ENCODE measurements at places on chromosomes 7 and 10.

DNA sequence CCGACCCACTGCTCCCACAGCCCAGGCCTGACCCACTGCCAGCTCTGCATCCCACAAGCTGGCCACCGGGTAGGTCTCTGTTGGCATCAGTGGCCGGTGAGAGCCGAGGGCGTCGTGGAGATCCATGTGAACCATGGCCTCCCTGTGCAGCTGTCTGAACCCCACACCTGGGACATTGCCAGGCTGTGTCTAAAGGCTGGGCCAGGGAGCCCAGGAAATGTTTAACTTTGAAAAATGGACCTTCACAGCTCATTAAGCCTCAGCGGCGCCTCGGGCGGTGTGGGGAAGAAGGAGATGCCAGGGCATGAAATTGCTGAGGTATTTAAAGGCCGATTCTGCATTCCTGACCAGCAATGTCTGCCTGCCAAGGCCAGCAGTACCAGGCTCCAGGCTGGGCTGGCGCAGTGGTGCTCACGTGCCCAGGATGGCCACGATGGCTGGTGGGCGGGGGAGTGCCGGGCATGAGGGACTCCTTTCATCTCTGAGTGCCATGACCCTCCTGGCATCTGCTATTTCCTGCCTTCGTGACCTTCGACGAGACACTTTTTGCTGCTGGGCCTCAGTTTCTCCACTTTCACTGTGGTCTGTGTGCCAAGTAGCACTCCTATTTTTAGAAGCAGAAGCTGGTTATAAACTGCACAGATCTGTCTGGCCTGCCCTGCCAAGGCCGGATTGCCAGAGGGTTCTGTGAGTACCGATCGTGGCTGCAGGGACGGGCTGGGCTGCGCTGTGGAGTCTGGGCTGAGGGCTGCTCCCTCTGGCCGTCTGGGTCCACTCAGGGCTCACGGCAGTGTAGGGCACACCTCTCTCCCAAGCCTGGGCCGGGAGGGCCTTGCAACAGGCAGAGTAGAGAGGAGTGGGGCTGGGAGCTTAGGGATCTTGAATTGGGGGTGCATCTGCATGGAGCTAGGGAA is 21.8 kb downstream of the ELFN1 start:
- no peak for DNase-seq

GRCh38 chr7:107998150-107998549 is 4.8 kb downstream of the LAMB1 start:
- no peak for DNase-seq

DNA sequence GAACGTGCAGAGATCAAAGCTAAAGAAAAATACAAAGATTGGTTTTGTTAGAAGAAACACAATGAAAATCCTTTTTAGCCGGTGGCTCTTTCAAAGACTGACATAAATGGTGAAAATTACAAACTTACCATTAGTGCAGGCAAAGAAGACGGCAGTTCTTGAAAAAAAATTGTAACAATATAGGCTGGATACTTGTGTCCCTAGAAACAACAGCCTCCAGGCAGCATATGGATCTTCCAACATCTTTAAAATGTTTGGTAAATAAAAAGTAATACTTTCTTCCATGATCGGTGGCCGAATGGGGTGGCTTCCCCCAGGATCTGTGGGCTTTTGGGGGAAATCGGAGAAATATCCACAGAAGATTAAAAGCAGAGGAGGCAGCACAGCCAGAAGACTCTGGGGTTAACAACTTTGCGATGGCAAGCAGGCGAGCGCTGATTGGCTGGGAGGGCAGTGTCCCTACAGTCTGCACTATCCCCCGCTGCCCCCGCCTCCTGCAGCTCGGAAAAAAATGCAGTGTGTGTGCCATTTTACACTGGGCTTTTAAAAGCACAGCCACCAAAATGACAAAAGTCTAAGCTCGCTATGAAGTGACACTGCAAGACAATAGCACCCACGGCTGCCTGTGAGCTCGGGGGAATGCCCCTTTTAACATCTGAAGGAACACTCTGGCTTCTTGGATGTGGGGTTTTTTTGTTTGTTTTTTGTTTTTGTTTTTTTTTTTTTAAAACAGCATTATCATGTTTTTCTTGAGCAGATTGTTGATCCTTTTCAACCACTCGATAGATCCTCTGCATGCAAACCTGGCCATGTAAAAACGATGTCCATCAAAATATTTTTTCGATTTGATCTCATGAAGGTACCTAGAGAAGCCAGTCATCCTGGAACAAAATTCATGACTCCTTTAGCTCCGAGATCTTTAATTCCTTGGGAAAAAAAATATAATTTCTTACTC is 31.7 kb upstream of the EPC1 start:
- DNase-seq, result peak; percentile 75

GRCh38 chr10:17272648-17273047 is 44.6 kb downstream of the VIM start:
- DNase-seq, result no peak

GRCh38 chr10:126738001-126738400 is 67.5 kb upstream of the C10orf90 start:
- DNase-seq, result no peak

- no peak for DNase-seq
These were observed 247.6 kb downstream of the AUTS2 start for GRCh38 chr7:69845721-69846495.

DNA sequence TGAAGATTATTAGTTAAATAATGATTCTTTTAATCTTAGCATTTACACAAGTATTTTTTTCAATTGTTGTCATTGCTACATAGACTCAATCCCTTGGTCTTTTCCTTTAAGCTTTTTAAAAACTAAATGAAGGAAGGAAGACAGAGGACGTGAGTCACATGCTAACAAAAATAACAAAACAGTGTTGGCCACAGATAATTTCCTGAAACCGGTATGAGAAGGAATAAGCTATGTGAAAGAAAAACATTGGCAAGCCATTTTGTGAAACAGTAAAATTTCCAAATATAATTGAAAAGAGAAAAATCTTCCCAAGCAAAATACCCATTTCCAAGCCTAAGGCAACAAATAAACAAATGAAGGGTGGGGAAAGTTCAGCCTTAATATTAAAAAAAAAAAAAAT is 223.0 kb downstream of the AHR start:
- no peak for DNase-seq

GRCh38 chr10:72353965-72354355 is 759 bp downstream of the DNAJB12 start:
- no peak for DNase-seq

- peak; percentile 32 for DNase-seq
These were observed 1.2 kb downstream of the MLXIPL start for GRCh38 chr7:73622909-73623797.

GRCh38 chr10:23338886-23339285 is 5.7 kb downstream of the C10orf67 start:
- no peak for DNase-seq

GRCh38 chr10:101687071-101687658 is 7.8 kb downstream of the FBXW4 start:
- DNase-seq, result no peak
